ENCODE measurements at places on chromosomes 2 and 18.

DNA sequence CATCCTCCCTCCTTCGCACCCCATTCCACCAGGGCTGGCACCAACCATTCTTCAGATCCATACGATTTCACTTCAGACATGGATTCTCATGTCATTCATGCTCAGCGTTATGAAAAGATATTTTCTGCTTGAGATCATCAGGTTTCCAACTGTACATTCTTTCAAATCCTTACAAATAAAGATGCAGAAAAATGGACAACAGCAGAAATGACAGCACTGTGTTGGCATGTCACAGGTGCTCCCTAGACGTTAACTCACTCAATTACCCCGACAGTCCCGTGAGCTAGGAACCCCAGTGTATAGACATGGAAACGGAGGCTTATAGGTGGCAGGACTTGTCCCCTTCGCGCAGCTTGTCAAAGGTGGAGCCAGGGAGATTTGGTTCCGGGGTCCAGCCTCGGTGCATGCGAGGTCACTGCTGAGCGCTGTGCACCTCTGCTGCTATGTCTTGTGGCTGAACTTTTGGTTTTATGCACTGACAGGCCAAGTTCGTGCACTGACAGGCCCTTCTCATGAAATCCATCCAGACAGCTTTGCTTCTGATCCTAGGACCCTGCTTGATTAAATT lies 17.7 kb downstream of the FHL2 start:
- DNase-seq: no peak

- no peak for DNase-seq
These were observed 127.7 kb downstream of the RHBDD1 start for GRCh38 chr2:226963528-226963927.

DNA sequence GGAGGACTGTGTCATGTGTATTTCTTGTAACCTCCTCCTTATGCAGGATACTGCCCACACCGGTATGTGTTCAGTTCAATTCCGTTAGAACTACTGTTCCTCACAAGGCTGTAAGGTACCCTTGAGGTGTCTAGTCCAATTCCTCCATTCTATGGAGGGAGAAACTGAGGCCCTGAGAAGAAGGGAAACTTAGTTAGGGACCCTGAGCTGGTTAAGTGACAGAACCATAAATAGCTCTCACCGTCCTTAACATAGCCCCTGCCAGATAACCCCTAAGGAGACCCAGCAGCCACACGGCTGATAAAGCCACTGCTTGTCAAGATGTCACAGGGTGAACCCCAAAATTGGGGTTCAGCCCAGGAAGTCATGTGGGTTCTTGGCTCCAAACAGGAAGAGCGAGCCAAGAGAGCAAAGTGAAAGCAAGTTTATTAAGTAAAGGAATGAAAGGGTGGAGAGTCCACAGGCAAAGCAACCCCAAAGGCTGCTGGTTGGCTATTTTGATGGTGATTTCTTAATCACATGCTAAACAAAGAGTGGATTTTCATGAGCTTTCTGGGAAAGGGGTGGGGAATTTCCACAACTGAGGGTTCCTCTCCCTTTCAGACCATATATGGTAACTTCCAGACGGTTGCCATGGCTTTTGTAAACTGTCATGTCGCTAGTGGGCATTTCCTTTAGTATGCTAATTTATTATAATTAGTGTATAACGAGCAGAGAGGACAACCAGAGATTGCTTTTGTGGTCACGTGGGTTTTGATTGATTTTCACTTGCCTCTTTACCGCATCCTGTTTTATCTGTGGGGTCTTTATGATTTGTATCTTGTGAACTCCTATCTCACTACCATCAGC lies 83.4 kb upstream of the RTN4 start:
- DNase-seq: peak; percentile 43

- no peak for DNase-seq
These were observed 418.7 kb downstream of the MEIS1 start for GRCh38 chr2:66853585-66853984.

GRCh38 chr2:20350041-20350712 lies 467 bp downstream of the PUM2 start:
- peak; percentile 54 for DNase-seq

DNA sequence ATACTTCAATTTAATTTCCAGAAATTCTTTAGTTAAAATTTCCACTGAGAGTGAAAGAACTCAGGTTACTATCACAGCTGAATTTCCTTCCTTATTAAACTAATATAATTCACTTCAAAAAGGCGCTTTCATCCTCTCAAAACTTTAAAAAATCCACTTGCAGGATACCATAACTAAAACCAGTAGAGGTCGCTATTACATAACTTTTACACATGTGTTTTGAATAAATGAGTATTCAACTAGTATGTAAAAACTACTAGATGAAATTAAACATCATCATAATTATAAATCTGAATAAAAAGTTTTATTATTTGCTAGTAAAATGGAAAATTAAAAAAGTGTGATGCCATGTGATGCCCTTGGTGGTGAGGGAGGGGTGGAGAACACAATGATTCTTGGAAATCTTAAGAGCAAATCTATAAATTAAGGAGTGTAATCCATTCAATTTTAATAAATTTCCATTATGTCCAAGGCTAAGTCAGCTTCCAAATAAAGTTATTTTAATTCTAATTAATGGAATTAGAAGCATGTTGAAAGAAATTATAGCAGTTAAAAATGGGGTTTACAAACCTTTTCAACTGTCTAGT lies 61.4 kb downstream of the SOS1 start:
- no peak for DNase-seq

DNA sequence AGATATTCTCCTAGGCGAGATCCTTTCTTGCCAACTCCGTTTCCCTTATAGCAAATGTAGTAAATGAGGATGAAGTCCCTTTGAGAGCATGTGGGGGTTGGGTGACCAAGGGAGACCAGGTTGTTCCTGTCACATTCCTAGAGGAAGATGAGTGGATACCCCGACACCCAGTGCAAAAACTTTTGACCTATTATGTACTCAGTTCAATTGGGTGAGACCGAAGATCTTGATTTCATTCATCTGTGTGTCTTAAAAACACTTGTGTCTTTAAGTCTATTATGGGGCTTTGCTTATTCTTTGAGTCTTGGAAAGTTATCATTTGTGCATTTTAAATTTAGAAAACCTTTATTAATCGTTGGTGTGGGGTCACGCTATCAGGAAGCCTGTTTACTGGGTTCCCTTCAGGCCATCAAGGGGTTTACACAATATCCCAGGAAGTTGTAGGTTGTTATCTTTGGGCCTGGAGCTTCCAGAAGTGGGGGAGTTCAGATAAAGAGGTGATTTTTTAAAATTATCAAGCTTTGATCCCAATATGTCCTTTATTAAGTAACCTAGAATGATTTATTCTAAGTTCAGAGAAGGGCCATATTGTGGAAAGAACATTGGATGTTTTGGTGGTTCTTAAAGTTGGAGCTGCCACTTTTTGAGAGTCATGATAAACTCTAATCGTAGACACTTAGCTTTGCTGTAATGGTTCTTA lies 2.8 kb downstream of the RHOB start:
- DNase-seq: no peak

- no peak for DNase-seq
These were observed 67.9 kb upstream of the THOC1 start for GRCh38 chr18:335733-336132.

GRCh38 chr18:2138552-2138951 lies 432.8 kb downstream of the METTL4 start:
- DNase-seq: no peak

GRCh38 chr18:61950371-61950770 lies 57.6 kb upstream of the RNF152 start:
- DNase-seq: no peak

- no peak for DNase-seq
These were observed 366.5 kb upstream of the POU3F3 start for GRCh38 chr2:104487366-104487765.

GRCh38 chr18:37483221-37483971 lies 82.2 kb downstream of the CELF4 start:
- DNase-seq: no peak

DNA sequence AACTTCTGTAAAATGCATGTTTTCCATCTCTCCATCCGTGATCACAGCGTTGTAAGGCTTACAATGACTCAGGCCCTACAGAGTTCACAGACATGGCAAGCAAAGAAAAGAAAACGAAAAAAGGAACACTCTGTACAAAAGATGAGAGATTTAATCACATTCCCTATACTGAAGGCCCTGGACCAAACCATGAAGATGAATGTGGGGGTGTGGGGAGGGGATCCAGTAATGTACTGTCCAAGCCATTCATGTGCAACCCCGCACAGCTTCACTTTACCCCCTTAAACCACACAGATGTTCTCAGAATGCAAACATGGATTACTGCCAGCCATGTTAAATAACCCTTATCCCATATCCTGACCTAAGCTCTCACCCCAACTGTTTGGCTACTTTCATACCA lies 391.1 kb downstream of the NCKAP5 start:
- DNase-seq: no peak

Measured in stimulated activated CD4-positive, alpha-beta T cell treated with anti-CD3 and anti-CD28 coated beads, Interleukin-4, amount 100 ng/mL, for 48 hours (primary cell).